ENCODE measurements at places on chromosomes 4 and X. TPM values are rescaled to one million over a fixed set of nuclear protein-coding genes. Genes with fewer than 3 reads are reported as not detected.

The BRS3 gene
- total RNA-seq = not detected

The P2RY8 gene
- not detected for total RNA-seq

The PDLIM5 gene
- total RNA-seq = 43.1 TPM

The KIAA1210 gene
- total RNA-seq = not detected

The TNMD gene
- total RNA-seq = not detected

The CRLF2 gene
- 1.0 TPM for total RNA-seq

The CASP3 gene
- 28.7 TPM for total RNA-seq

The HTR2C gene
- total RNA-seq = not detected

The SSX3 gene
- not detected for total RNA-seq

The DTHD1 gene
- total RNA-seq = not detected

The DRD5 gene
- total RNA-seq = not detected

The RAB9A gene
- 31.4 TPM for total RNA-seq

The S100G gene
- total RNA-seq = not detected

The PHKA1 gene
- total RNA-seq = 29.2 TPM

The CYP2U1 gene
- total RNA-seq = 1.6 TPM

The F9 gene
- total RNA-seq = not detected

The UCP1 gene
- 0.11 TPM for total RNA-seq

The HPGDS gene
- not detected for total RNA-seq

The WDFY3 gene
- 7.2 TPM for total RNA-seq

The FBXW7 gene
- 5.7 TPM for total RNA-seq

The ADH7 gene
- not detected for total RNA-seq

The SOD3 gene
- total RNA-seq = not detected

The PAK3 gene
- total RNA-seq = not detected

The SYP gene
- total RNA-seq = 3.2 TPM

The F8A2 gene
- not detected for total RNA-seq

The DSPP gene
- total RNA-seq = not detected

The MGARP gene
- total RNA-seq = 0.58 TPM

The BEND2 gene
- not detected for total RNA-seq

The MBTPS2 gene
- total RNA-seq = 15.4 TPM

The TFE3 gene
- total RNA-seq = 52.5 TPM

The KDR gene
- 0.11 TPM for total RNA-seq

The NXF2 gene
- not detected for total RNA-seq

The TCEANC gene
- 0.95 TPM for total RNA-seq

The SLIT2 gene
- not detected for total RNA-seq

The BMX gene
- not detected for total RNA-seq

The DDX60 gene
- total RNA-seq = 2.2 TPM

The GYPE gene
- total RNA-seq = not detected

The FGF2 gene
- 53.5 TPM for total RNA-seq

The GSX2 gene
- not detected for total RNA-seq

The CLTRN gene
- 0.97 TPM for total RNA-seq

The RAB39B gene
- 0.69 TPM for total RNA-seq

The ATXN3L gene
- not detected for total RNA-seq

Data from A549 treated with ZK216348 at 1 μM for 4 hours (cell line).